AG09319 (cell line): ENCODE measurements at places on chromosomes 7 and 10.
A peak's percentile ranks its signal among the peaks of the same experiment; 100 is the strongest.

DNA sequence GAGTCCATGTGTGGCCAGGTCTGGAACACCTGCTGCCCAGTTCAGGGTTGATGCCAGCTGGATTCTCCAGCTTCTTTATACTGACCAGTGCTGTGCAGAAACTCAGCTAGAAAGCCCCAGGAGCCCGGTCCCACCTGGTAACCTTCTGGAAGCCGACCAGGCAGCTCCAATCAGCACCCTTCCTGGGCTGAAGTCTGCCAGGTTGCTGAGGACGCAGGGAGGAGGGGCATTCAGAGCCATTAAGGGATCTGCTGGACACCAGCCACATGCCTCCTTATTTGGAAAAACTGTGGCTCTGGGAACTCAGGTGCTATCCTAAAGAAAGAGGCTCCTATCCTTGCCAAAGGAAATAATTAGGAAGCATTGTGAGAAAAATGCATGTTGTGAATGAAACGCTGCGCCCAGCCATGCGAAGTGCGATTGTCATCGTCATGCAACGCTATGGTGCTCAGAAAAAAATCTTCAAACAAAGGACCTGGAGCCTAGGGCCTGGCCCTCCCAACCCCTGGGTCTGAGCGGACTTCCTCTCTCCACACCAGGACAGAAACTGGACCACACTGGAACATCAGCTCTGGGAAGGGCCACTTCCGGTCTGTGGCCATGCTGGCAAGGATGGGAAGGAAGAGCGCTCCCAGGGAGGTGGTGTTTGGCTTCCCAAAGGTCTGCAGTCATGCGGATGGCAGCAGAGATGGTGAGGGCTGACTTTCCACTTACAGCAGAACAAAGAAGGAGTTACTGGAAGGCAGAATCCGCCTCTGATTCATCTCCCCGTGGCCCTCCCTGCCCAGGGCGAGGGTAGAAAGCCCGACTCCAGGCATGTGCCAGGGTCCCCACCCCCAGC, 90.1 kb downstream of the FAM53B start:
- no peak for DNase-seq

DNA sequence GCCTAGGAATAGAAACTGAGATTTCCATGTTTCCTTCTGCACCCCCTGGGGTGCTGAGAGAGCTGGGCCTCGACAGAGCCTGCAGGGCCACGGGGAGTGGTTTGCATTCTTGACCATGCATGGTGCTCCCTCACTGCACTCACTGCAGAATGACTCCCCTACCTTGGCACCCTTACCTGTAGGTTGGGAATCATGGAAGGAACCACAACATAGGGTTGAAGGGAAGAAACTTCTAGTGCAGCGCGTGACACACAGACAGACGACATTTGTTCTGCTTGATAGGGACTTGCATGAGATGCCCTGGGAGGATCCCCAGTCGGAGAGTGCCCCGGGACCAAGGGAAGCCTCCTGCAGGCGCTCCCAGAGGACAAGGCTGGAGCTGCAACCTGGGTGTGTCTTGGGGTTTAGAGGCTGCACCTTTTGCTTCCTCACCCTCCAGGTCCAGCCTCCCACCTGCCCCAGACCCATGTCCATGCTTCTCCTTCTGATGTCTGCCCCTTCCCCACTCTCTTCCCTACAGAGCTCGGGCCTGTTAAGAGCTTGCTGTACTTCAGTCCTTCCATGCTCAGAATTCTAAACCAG, 245.2 kb downstream of the ABCA13 start:
- DNase-seq = no peak

GRCh38 chr7:87853237-87853864, 22.8 kb downstream of the SLC25A40 start:
- DNase-seq = no peak

DNA sequence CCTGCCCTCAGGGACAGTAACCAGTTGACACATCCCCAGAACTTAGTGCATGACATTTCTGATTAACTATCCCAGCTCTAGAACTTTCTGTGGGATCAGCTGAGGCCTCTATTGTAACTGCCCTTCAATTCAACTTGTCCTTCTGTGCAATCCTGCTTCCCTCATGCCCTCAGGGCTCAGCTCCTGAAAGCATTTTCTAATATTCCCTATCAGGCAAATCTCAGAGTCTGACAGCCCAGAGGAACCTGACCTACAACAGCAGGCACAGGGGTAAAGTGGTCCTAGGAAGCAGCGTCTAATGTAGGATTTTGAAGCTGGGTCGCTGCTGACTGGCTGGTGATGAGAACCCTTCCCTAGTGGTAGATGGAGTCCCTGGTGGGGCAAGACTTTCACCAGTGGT, 13.6 kb upstream of the STN1 start:
- no peak for DNase-seq

DNA sequence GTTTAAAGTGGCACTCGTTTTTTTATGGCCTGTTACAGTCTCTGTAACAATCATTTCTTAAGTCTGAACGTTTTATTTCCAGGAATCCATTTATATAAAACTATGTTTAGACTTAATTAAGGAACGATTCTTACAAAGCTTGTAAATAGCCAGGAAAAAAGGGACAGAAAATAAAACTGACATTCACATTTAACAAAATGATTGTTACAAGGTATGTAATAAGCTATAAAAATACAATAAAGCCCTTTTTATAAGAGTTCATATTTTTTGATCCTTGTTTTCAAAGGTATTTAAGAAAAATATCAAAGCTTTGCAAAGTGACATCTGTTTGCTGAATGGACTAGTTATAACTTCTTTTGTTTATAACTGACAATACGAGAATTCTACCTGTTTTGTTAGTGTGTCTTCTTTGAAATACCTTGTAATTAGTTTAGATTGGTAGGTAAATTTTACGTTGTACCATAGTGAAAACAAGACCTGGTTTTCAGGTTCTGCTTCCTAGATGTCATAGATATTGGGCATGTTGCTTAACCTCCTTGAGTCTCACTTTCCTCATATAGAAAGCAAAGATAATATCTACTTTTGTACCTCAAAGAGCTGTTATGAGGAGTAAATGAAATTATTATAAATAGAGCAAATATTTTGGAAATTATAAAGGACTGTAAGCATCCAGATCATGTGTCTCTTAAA, 25.8 kb downstream of the BTRC start:
- DNase-seq = no peak

DNA sequence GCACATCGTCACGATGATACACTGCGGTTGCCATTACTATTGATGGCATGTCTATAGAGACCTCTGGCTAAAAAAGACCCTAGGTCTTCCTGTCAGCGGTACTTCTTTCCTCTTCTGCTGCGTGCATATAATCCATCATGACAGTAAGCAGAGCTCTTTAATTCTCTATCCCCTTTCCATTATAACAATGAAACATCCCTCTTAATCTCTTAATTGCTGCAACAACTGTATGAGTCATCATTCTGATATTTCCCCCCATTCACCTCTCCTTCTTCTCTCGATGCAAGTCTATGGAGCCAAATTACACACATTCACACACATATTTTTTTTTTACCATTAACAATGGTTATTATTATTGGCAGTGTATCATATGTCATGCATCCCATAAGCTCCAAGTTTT, 45.2 kb upstream of the AKR1E2 start:
- DNase-seq = no peak

GRCh38 chr7:108839076-108839475, 269.4 kb downstream of the DNAJB9 start:
- no peak for DNase-seq

GRCh38 chr10:93815304-93816096, 57.8 kb downstream of the LGI1 start:
- DNase-seq = no peak

- DNase-seq = peak; percentile 56
Observed at GRCh38 chr10:91271886-91272285, 51.4 kb downstream of the PCGF5 start.

GRCh38 chr10:48491392-48492139, 113.3 kb downstream of the ARHGAP22 start:
- no peak for DNase-seq

DNA sequence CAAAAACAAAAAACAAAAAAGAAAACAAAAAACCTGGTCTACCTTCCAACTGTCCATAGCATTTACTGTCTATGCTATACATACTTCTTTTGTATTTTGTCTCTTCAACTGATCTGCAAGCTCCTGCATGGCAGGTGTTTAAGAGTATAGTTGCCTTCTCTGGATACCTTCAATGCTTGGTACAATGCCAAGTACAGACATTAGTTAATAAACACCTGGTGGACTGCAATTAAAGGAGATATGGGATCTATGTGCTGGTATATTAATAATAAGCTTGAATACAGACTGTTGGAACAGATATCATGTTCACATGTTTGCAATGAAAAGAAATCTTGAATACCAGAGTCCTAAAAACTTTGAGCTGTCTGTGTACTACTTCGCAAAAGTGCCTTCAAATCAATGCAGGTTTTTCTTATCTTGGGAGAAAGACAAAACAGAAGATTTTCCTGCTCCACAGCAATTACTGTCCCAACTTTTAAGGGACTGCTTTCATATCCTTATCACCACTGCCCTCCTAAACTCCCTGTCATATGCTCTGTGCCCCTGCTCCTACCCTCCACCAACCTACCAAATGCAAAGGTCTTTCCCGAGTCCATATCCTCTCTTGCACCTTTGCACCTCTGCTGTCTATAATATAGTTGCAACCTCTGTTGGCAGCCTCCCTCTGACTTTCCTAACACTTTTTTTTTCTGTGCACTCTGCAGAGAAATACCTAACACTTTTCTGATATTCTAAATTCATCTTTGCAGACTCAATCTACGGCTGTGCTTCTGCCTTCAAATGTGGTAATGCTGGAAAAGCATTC, 85.1 kb downstream of the DNMBP start:
- no peak for DNase-seq

DNA sequence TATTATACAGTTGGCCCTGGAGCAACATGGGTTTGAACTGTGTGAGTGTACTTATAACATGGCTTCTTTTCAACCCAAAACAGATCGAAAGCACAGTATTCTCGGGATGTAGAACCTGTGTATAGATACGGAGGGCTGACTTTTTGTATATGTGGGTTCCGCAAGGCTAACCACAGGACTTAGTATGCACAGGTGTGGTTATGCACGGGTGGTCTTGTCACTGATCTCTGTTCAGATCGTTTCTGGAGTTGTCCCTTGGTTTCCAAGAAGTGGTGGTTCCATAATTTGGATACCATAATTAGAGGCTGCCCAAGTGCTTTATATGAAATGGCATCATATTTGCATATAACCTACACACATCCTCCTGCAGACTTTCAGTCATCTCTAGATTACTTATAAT, 10.9 kb upstream of the BHLHA15 start:
- DNase-seq = no peak

DNA sequence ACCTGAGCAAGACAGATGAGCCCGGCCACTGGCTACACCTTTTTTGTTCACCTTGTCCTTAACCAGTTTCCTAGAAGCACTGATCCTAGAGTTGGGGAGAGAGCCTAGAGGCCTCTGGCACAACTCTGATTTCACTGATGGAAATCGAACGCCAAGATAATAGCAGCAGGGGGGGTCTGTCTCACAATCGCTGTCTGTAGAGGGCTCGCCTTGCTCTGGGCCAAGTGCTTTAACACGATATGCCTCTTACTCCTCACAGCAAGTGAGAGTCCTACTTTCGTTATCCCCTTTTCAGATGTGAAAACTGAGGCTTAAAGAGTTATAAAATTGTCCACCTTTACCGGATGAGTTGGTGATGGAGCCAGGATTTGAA, 472 bp downstream of the RASSF4 start:
- DNase-seq = no peak

- DNase-seq = no peak
Observed at GRCh38 chr7:1457949-1458682, 1.2 kb downstream of the MICALL2 start.

DNA sequence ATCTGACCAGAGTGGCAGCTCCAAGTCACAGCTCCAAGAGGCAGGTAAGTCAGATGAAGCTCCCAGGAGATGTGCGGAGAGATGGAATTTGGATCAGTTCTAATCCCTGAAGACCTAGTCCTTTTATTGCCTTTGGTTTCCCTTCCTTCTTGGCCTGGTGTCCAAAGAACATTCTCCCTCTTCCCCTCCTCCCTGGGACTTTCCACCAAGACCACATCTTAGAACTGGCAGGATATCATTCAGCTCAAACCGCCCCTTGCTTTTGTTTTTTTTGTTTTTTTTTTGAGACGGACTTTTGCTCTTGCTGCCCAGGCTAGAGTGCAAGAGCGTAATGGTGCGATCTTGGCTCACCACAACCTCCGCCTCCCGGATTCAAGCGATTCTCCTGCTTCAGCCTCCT, 190.8 kb downstream of the GFRA1 start:
- DNase-seq = no peak

DNA sequence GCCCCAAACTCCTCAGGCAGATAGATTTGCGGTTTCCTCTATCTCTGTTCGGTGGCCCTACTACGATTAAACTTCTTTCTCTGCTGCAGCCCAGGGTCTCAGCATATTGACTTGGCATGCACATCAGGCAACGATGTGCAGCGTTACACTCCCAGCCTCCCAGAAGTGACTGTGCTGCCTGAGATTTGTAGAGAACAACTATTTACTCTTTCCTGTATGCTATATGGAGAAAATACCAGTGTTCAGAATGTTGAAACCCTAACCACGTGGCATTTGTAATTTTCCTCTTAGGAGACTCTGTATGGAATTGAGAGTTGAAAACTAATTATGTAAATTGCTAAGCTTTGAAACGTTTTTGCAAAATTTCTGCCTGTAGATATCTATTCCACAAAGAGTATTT, 50.9 kb downstream of the GNAI1 start:
- DNase-seq = no peak

DNA sequence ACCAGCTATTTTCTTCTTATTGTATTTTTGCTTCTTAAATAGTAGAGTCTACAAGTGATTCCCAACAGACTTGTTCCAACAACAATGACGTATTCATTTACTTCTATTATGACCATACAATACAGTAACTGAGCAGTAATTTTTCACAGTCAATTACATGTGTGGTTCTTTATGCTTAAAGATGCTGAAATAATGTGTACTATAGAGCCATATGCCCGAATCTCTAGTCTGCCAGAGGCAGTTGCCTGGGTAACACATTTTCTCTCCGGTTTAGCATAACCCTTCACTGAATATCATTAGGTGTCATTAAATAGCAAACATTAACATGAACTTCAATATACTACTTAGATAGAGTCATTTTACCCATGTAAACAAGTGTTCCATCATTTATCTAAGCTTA, 75.0 kb downstream of the SLC25A13 start:
- DNase-seq = no peak

GRCh38 chr7:149071641-149072437, 18.7 kb downstream of the ZNF786 start:
- no peak for DNase-seq

DNA sequence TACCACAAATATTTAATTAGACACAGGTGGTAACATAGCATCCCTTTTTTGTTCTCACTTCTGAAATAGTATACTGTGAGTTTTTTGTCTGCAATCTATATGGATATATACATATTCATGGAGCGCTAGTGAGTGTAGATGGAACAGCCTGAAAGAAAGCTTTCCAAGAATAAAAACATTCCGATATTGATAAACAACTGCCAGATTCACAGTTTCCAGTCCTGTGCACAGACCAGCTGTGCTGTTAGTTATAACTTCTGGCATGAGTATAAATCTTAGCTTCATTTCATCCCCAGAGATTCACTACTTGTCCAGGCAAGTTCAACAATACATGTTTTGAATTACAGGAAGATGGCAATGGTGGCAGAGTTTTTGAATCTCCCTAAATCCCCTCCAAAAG, 467.1 kb upstream of the STEAP1 start:
- no peak for DNase-seq

- DNase-seq = no peak
Observed at GRCh38 chr10:22610610-22611009, 103.8 kb downstream of the PIP4K2A start.
